ENCODE measurements at places on chromosomes 13 and 19. TPM values are rescaled to one million over a fixed set of nuclear protein-coding genes. Genes with fewer than 3 reads are reported as not detected.
A peak's percentile ranks its signal among the peaks of the same experiment; 100 is the strongest.

- DNase-seq: no peak
These were observed 690.8 kb upstream of the ARGLU1 start for GRCh38 chr13:107258599-107259187.

DNA sequence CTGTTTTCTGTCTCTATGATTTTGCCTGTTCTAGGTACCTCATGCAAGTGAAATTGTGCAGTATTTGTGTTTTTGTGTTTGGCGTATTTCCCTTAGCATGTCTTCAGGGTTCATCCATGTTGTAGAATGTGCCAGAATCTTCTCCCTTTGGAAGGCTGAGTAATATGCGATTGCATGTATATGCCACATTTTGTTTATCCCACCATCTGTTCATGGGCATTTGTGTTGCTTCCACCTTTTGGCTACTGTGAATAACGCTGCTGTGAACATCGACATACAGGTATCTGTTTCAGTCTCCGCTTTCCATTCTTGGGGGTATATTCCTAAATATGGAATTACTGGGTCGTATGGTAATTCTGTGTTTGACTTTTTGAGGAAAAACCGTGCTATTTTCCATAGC, 190.0 kb downstream of the ATP8A2 start:
- DNase-seq: no peak

DNA sequence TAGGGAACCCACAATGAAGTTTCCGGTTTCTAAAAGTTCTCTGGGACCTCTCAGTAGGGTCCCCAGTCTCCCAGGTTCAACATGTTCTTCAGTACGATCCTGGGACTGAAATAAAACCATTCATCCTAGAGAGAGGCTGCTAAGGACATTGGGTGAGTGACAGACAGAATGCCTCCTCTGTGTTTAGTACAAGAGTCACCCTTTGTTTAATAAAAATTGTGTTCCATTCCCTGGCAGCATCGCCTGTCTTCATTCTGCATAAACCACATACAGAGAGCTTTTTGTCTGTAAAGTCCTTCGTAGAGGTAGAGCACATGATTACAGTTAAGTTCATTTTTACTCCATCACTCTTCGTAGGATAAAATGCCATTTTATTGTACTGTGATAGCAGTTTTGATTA, 95.3 kb upstream of the GPR12 start:
- DNase-seq: no peak

DNA sequence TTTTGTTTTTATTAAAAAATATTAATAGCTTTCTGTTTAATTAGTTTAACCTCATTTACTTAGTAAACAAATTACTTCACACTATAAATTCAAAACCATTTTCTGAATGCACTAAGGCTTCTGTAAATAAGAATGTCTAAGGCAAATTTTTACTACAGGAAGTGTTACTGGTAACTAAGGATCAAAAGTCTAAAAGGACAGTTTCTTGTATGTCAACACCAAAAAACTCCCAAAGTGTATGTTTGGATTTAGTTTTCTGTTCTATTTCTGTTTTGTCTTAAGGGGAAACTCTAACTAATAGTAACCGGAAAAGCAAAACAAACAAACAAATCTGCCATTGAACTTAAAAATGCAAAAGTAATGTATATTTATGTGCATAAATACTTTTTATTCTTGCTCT, 24.7 kb downstream of the PRR20E start:
- DNase-seq: no peak

DNA sequence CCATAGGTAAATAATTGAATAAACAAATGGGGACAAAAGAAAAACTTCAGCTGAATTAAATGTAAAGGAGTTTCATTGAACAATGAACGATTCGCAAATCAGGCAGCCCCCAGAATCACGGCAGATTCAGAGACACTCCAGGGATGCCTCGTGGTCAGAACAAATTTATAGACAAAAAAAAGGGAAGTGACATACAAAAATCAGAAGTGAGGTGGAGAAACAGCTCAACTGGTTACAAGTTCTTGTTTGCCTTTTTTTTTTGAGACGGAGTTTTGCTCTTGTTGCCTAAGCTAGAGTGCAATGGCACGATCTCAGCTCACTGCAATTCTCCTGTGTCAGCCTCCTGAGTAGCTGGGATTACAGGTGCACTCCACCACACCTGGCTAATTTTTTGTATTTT, 5.7 kb downstream of the ZNF566 start:
- no peak for DNase-seq

- no peak for DNase-seq
These were observed 168.3 kb downstream of the COL4A1 start for GRCh38 chr13:110138700-110139036.

DNA sequence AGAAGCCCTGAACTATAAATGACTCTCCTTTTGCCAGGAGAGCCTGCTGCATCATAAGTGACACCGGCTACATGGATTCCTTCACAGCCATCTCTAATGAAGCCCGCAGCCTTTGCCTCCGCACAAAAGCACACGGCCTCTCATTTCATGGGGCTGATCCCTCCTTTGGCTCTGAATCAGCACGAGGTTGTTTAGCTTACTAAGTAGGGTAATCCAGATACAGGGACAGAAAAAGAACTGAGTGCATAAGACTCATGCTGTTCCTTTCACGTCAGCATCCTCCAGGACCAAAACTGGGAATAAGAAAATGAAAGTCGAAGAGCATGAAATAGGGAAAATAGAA, 136.3 kb downstream of the DCT start:
- DNase-seq: no peak

DNA sequence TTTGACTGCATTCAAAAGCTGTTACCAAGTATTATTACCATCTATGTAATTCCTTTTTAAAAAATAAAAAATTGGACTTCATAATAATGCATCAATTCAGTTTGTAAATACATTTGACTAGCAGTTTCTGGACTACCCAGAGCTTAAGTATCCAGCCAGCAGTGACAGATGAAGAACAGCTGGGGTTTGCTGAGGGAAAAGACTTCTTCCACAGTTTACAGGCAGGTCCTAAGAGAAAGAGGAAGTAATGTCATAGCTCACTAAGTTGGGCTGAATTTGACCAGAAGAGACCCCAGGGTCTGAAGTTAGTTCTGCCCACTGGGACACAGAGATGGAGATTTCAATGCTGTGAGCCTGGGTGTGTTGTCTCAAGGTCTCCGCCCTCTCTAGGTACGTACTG, 96.4 kb downstream of the MBNL2 start:
- no peak for DNase-seq

- peak; percentile 88 for DNase-seq
These were observed at the start of gene ZNF428 for GRCh38 chr19:43619262-43620060. TSS of gene ZNF428 (minus strand) at chr19:43619629. CDS start at chr19:43614304, 5,325 bp downstream.

- no peak for DNase-seq
These were observed 29.2 kb upstream of the GARRE1 start for GRCh38 chr19:34224996-34225658.

DNA sequence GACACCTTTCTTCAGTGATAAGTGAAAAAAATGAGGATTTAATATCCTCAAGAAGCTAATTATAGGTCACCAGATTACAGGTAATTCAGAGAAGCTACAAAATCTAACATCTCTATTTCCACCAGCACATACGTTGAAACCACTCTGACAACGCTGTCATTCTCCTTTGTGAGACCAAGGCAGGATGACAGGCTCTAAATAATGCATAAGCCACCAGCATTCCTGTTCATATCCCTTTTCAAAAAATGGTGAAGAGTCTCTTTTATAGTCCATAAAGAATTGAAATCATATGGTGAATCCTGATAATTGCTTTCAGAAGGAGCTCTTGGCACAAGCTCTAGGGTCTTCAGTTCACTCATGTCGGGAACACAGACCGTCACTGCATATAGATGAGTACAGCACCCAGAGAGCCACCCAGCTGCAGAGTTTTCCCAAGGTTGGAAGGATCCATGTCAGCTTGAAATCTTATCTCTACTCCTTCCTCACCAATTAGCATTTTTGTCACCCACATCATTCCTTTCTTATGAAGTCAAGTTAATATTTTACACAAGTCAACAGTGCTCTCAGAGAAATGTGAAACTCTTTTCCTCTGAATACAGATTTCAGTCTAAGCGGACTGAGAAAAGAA, 431.4 kb downstream of the TBC1D4 start:
- no peak for DNase-seq

GRCh38 chr19:49119411-49120324, at the start of gene PPFIA3:
TSS of gene PPFIA3 (plus strand) at chr19:49119544. CDS start at chr19:49127874, 8,330 bp downstream.
- no peak for DNase-seq

DNA sequence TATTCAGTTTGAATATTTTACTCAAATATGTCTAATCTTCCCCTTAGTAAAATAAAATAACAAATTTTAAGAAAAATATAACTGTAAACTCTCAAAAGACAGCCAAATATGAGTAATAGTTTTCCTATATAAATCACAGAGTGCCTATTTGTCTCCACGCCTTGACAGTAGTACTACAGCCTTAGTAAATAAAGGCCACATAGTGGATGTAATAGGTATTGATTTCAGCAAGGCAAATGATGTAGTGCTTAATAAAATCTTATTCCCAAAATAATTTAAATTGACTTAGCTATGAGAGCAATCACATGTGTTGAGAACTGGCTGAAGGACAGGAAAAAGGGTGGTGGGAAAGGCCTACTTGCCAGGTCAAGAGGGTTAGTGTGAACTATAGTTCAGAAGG, 747.2 kb downstream of the OLFM4 start:
- no peak for DNase-seq

- DNase-seq: no peak
These were observed 14.0 kb downstream of the ELL start for GRCh38 chr19:18507727-18508440.

DNA sequence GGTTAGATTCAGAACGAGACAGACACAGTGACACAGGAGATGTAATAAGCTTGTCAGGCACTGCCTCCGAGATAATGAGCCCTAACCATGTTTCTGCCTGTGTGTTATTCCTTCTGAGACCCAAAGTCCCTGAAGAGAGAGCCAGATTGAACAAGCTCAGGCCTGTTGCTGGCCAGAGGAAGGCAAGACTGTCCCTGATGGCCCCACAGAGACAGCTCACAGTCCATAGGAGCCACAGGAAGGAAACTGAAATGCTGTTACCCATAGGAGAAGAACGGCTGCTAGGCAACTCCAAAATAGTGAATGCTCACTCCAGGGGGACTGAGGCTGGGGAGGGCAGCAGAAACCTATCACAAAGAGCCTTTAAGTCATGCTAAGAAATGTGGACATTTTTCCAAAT, 31.8 kb upstream of the RFXAP start:
- DNase-seq: no peak

DNA sequence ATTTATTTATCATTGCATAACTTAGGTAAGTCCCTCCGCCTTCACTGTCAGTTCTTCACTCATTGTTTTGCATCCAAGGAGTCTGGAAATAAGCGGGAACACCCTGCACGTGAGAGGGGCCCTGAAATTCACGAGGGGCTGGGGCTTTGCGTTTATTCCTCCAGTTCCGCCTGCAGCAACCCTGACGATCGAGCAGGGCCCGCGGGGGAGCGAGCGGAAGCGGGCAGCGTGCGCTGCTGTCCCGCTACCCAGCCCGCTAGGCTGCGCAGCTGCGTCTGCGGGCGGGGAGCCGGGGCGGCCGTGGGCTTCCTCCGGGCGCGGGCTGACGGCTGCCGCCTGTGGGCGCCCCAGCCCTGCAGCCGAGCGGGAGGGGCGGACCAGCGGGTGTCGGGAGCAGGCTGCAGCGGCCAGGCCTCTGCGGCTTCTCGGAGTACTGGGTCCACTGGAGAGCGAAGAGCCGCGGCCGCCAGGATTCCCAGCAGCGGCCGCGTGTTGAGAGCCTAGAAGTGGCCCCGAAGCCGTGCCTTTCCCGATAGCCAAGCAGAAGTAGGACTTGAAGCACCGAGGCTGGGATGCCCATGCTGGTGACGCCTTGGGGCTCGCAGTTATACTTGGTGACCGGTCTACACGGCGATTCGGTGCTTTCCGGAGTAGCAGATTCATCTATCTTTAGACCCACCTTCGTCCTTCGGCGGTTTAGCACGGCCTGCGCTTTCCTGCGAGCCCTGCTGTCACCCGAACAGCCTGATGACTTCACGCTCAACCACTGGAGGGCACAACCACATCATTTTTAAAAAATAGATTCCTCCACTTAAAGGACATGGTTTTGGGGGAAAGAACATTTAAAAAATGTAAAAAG, 32.9 kb upstream of the SACS start:
- DNase-seq: peak; percentile 65

- no peak for DNase-seq
These were observed 162.0 kb downstream of the EFNB2 start for GRCh38 chr13:106373304-106373988.

- DNase-seq: no peak
These were observed 861.9 kb downstream of the GPC5 start for GRCh38 chr13:92260363-92260762.

The N4BP2L1 gene
- total RNA-seq: 32.0 TPM

The C1QTNF9B gene
- not detected for total RNA-seq

The MAMSTR gene
- total RNA-seq: 1.1 TPM

The ZNF177 gene
- total RNA-seq: 0.69 TPM

The UHRF1 gene
- total RNA-seq: 141 TPM

The ZNF880 gene
- 17.8 TPM for total RNA-seq

All from activated CD4-positive, alpha-beta T cell treated with anti-CD3 and anti-CD28 coated beads, Interleukin-2, amount 10 ng/mL, durations not matched to agents 7 days and 5 days (primary cell).